ENCODE measurements at places on chromosomes 7 and 10.

DNA sequence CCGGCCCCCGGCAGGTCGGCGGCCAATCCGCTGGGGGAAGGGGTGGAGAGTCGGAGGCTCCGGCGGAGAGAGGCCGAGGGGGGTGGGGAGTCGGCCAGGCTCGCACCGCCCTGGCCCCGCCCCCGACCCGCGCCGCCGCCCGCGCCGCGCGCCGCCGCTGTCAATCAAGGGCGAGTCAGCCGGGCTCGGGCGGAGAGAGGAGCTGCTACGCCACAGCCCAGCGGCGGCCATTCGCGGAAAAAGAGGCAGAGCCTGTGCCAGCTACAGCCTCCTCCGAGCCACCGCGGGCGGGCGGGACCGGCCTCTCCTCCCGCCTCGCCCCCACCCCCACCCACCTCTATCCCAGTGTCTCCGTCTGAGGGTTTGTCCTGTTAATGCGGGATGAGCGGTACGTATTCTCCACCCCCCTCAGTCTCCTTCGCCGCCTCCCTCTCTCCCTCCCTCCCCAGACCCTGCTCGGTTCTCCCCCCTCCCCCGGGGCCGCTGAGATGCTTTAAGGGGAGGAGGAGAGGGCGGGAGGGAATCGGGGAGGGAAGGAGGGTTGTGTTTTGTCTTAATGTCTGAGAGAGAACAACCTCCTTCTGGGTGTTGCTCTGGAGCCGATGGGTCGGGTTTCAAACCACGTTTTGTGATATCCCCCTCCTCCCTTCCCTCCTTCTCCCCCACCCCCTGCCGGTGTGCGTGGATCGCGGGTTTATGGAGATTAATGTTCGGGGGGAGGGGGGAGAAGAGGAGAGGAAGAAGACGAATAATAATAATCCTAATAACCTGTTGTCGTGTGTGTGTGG, at the start of gene SP4:
Gene SP4, plus strand, starts transcription at position 213 of the 788 bp plus-strand sequence. Its CDS starts 169 bp downstream, at position 382.
- DNase-seq = peak; percentile 93

DNA sequence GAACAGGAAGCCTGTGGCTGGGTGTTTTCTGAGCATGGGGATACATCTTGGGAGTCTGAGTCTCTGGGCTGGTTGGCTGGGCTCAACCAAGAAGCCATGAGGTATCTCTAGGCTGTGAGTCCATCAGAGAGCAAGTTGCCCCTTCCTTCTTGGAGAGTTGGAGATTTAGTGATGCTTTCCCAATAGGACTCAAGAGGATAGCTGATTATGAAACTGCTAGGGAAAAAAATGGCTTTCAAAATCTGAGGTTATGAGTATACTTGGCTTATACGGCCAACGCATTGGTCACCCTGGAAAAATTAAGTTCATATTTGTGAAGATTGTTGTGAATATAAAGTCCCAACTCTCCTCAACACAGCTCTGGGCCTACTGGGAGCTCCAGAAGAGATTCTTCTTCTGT, 162.7 kb upstream of the KMT2E start:
- DNase-seq = no peak

- DNase-seq = peak; percentile 7
Observed at GRCh38 chr7:32479574-32480200, 10.5 kb downstream of the LSM5 start.

DNA sequence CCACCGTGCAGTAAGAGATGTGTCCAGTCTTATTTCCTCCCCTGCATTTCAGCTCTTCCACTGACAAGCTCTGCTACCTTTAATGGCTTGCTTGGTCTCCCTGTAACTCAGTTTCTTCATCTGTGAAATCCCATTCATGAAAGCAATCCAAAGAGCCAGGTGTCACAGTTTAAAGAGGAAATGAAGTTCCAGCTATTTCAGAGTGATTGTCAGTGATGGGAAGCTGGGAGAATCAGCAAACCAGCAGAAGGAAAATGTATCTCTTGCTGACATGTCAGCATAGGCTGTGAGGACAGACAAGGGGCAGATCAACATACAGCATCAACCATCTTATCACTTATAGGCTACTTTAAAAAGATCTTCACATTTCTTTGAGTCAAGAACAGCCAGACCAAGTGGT, 445.3 kb downstream of the ADRA2A start:
- DNase-seq = no peak

- DNase-seq = no peak
Observed at GRCh38 chr10:1294748-1295147, 238.6 kb downstream of the WDR37 start.

DNA sequence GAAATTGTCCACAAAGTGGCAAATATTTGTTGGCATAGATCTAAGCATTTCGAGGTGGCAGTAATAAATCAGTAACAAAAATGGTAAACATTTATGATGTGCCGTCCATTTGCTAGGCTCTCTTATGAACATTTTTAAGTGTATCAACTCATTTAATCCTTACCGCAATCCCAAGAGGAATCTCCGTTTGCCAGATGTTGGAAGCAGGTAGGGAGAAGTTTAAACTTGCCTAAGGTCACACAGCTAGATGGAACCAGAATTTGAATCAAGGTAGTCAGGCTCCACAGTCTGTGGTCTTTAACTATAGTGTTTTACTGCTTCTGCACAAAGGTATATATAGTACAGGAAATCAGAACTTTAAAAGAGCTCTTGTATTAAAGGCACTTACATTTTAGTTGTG, 2.6 kb downstream of the MKLN1 start:
- DNase-seq = no peak

- no peak for DNase-seq
Observed at GRCh38 chr10:35503578-35503977, 101.6 kb upstream of the GJD4 start.

DNA sequence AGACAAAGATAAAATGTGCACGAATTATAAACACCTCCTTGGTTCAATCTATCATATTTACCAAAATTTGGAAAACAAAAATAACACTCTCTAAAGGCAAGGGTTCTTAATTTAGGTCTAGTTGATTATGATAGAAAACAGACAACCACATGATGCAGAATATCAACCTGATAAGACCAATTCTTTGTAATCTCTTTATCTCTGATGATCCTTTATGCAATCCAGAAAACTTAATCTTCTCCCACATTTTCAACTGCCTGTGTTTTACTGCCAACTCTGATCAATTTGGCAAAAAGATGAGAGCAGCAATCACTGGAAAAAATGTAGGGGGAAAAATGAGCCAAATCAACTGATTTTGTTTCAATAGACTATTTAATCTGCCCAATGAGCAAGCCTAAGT, 148.5 kb downstream of the LRRN3 start:
- no peak for DNase-seq

DNA sequence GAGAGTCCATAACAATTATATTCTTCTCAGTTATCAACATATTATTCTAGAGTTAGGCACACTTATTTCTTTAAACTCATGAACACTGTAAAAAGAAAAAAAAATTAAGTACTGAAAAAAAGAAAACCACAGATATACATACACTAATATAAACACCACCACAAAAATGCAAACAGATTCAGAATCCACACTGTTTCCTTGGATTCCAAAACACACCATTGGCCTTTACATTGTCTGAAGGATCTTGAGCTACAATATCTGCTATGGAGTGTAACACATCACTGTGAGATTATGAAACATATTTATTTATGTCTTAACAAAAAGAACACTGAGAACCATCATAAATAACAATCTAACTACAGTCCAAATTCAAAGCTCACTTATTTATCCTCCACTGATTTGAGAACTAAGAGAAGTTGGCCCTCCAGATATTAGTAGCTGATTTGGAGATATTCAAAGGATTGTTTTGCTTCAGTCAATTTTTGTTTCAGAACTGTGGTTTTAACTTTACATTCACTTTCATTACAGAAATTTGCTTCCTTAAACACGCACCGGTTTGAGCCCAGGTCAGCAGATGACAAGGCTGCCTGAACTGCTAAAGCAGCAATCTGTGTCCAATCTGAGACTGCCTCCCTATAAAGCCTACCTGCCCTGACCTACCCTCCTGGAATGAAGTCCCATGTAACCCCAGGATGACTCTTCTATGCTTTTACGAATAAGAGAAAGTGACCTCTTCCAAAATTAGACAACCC, 47.0 kb upstream of the CDK1 start:
- no peak for DNase-seq

DNA sequence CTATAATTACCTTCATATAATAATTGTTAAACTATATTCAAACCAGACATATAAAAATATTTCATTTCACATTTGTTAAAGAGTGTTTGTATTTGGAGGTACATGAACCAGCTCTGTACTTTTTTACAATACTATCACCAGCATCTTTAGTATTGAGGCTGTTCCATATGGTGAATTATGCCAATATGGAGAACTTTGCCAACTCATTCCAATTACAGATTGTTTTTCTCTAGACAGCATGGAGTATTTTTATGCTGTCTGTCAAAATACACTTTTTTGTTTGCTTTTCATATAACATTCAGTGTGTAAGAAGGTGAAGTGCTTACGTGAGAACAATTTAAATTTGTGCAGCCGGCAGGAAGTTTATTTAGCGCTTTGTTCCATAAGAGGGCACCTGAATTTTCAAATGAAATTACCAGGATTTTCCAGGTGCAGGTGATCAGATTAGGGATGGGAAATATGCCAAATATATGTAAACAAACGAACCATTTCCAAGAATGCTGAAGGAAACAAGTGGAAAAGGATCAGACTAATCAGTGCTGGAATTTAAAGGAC, 54.9 kb downstream of the SEMA3E start:
- no peak for DNase-seq

GRCh38 chr10:789831-790701, 100.6 kb upstream of the DIP2C start:
- DNase-seq = no peak

DNA sequence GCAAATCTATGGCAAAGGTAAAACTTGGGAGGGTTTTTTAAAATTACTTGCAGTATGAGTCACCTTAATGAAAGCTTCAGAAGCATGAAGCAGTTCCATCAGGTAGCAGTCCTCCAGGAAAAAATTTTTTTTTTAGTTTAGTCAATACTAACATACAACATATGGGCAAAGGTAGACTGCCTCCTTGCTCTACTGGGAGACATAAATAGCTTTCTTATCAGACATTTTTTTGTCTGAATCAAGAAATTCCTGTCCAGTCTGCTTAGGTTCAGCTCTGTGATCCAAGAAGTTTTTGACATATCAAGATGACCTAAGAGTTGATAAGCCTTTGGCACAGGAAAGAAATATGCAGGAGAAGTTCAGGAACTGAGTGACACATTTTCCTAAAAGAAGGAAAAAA, 171.5 kb upstream of the TCF7L2 start:
- no peak for DNase-seq

- no peak for DNase-seq
Observed at GRCh38 chr7:122425731-122426130, 121.2 kb upstream of the FEZF1 start.

DNA sequence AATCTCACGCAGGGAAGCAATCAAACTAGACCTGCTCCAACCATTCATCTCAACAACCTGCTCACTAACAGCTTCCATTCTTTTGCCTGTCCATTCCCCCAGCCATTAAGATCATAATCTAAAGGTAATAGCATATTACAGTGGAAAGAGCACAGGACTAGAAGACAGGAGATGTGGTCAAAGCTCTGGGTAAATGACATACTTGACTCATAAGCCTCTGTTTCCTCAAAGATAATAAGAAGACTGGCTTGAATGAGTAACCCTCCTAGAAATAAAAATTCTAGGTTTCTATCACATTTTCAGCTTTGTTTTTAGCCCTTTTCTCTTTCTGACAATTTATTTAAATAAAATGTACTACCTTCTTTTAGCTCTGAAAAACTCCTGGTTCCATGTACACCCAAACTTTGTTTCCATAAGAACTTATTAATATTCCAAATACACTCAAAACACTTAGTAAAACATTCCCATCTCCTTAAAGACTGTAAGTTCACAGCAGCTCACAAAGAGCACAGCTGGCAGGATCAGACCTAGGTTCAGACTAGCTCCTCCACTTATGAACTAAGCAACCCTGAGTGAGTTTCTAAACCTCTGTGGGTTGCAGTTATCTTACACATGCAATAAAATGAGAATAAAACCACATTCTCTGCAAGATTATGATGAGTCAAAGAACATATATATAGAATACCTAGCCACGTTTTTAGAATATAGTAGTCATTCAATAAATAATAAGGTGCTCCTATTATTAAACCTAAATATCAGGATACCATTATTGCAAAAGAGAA, 11.6 kb downstream of the FAM204A start:
- DNase-seq = no peak

GRCh38 chr10:89283025-89283935, 18.6 kb upstream of the IFIT2 start:
- no peak for DNase-seq

DNA sequence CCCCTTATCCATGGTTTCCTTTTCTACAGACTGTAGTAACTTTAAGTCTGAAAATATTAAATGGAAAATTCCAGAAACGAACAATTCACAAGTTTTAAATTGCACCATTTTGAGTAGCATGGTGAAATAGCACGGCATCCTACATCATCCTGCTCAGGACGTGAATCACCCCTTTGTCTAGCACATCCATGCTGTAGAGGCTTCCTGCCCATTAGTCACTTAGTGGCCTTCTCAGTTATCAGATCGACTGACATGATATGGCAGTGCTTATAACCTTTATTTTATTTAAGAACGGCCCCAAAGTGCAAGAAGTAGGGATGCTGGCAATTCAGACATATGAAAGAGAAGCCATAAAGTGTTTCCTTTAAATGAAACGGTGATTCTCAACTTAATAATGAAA, 82.7 kb downstream of the CPXM2 start:
- DNase-seq = peak; percentile 71

DNA sequence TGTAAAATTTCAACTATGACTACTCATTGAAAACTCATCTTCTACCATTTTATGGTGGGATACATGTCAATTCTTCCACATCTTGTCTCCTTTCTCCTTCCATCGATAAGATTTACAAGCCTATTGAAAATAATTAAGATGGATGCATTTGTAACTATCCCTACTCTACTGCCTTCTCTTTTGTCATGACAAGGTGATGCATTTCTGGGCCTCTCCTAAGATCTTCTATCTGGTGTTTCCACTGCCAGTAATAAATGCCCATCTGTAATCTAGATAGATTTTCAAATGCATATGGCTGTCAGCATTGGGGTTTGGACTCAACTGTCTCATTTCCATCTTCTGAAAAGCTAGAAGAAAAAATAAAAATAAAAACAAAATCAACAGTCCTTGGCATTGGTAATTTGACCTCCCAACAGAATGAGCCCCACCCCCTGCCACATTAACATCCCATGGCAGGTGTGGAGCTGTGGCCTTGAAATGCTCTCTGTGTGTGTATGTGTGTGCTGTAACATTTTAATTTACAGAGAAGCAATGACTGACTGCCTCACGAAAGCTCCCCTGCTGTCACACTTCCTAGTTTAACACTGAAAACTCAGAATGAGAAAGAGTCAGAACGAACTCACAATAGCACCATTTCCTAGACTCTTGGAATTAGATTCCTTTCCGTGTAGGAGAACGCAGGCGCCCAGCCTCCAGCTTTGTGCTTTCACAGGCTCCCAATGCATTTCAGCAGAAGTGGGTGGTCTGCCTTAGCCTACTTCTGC, 74.2 kb downstream of the RHOBTB1 start:
- no peak for DNase-seq

All from fibroblast of skin of left quadriceps (primary cell).